ENCODE measurements at places on chromosomes 7 and 10.

GRCh38 chr10:5559642-5560141 lies 34.9 kb downstream of the CALML3 start:
- DNase-seq, result peak; percentile 80

- no peak for DNase-seq
These were observed 1093.6 kb upstream of the AUTS2 start for GRCh38 chr7:68504716-68505115.

DNA sequence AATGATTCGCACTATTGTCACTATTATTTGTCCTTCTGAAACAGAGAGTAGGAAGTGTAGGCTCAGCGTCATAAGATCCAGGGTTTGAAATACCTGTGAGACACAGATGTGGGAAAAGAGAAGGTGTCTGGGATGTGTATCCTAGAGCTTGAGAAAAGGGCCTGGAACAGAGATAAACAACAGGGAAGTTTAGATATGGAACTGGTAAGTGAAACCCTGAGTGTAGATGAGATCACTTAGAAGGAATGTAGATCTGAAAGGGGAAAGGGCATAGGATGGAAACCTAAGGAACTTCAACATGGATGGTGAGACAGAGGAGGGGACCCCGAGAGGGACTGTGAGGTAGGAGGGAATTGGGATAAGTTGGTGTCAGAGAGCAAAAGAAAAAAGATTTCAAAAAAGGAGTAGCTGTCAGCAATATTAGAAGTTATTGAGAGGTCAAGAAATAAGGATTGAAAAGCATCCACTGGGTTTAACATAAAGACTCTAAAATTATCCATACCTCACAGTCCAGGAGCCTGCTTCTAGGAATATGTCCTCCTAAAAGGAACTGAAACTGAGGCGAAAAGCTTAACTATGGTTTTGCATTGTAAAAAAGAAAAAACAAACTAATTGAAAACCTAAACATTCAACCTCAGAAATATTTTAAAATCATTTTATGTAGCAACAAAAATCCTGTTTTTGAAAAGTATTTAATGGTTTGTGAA lies 119.2 kb upstream of the NPVF start:
- no peak for DNase-seq

DNA sequence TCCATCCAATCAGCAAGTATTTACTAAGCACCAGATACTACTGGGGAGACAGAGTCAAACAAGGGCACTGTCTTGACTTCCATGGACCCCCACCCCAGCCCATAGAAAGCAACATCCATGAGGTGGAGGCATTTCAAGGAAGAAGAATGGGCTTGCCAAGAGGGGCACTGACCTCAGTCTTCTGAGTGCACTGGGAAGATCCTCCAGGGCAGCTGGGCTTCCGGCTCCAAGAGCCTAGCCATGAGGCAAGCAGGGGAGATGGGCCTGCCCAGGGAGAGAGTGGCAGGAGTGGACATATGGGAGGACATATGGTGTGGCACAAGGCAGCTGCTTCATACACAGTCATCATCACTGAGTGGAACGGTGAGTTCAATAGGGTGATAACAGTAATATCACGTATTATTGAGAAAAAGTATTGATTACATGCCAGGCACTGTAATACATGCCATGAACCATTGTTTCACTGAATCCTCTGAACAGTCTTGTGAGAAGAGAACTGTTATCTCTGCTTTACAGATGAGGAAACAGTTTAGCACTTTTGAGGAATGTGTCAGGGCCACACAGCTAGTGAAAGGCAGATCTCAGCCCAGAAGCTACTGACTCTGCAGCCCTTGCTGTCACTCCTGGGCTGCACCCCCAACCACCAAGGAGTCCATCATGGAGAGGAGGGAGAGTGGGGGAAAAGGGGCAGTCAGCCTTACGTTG lies 331.7 kb upstream of the ZMIZ1 start:
- DNase-seq, result no peak

Measured in fibroblast of skin of left biceps (primary cell).